ENCODE measurements at places on chromosomes 13 and 19.

DNA sequence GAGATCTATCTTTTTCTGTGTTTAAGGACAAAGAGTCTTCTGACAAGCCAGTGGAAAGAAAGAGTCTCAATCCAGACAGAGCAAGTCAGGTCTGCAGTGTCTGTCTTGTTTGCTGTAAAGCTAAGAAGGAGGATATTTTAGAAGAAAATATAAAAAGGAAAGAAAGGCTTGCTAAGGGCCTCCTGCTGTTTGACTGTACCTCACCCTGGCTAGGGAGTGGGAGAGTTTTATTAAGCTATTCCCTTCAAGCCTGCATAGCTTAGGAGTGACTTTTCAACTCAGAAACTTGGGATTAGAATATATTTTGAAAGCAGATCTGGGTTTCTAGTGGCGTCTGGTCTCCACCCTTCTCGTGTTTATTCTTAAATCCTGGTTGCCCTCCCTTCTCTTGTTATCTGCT is 460.0 kb downstream of the COG6 start:
- DNase-seq: no peak

DNA sequence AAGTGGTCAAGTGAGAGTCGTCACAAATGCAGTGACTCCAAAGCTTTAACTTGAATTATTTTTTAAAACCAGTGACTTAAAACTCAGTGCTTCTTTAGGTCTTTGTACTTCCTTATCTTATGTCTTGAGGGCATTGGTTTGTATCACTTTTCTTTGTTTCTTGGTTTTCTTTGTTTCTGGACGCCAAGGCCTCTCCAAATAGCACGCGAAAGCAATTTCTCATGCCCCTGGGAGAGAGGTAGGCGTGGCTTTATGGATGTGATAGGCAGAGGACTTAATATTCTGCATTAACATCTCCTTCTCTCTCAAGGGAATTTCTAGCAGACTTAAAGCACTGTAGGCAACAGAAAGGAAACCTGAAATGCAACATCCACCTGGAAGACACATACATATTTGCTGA is 20.6 kb downstream of the UBE2L5 start:
- DNase-seq: no peak

DNA sequence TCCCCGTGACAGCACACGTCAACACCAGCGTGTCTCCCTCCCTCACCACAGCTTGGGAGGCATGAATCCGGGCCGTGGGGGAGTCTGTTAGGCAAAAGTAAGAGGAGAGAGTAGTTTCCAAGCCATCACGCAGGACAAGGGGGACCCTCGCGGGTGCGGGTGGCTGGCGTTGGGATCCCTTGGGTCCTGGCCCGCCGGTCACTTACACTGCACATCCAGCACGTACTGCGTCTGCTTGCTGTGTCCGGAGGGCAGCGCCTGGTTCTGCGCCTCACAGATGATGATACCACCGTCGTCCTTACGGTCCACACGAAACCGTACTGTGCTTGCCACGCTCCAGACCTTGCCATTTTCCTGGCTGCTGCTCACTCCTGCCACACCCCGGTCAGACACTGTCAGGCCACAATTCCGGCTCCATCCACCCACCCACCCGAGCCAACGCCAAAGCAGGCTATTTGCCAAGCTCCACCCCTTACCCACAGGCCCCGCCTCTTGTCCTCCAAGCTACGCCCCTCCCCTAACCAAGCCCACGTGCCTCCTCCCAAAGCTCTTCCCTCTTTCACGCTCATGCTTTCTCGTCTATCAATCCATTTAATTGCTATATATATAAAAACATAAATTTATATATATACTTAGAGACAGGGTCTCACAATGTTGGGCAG is 6.6 kb upstream of the ZNF428 start:
- DNase-seq: no peak

DNA sequence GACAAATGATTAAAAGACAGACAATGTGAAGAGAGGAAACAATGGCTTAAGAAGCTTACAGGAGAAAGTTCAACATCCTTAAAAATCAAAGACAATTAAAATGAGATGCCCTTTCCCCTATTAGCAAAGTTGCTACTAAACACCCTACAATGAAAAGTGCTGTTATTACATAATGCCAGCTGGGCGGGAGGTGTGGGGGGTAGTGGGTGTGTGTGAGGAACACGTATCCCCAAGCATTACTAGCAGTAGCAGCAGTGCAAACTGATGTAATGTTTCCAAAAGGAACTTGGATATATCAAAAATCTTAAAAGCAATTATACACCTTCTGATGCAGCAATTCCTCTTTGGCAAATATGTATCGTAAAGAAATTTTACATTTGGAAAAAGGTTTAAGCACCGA is 70.9 kb downstream of the PEG3 start:
- DNase-seq: no peak

DNA sequence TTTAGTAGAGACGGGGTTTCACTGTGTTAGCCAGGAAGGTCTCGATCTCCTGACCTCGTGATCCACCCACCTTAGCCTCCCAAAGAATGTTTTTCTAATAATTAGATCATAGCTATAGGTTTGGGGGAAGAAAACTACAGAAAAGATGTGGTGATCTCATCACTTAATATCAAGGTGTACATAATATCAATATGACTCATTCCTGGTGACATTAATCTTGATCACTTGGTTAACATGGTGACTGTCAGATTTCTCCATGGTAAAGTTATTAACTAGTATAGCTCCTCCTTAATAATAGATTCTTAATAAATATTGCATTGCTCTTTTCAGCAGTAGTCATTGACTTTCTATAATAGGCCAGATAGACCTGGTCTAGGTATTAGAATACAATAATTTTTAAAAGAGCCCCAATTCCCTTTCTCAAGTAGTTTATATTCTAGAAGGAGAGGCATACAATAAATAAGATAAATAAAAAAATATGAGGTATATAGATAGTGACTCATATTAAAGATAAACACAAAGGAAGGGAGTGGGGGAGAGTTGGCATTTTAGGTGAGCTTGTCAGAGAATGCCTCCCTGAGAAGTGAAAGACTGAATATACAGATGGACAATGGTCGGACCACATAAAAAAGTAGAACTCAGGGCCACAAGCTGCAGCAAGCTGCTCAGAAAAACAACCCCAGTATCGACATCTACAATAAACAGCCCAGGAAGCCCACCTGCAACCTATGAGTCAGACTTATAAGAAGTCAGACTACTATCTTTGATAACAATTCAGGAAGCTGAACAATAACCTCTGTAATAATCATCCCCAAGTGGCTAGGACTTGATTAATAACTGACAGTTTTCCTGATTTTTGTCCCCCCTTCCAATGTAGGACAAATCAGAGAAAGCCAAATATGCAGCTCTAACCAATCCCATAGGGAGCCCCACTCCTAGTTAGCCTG is 210.8 kb downstream of the RFC3 start:
- no peak for DNase-seq

DNA sequence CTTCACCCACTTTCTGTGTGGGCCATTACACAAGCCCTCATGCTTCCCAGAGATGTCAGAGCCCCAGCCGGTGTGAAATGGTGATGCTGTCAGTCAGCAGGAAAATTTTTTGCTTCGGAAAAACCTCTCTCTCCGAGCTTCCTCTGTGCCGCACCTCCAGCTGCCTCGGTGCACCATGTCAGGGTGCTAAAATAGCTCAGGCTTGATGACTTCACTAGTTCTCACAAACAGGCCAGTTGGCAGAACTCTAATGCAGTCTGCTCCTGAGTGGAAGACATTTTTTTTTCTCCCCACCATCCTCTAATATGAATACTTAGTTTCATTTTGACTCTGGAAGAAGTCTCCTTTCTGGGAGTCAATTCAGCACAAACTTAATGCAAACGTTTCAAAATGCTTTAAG is 71.3 kb downstream of the KLF12 start:
- DNase-seq: no peak

- DNase-seq: peak; percentile 56
Measured at GRCh38 chr19:20077791-20078463, at the start of gene ZNF90. Gene ZNF90 (plus strand): TSS chr19:20078000. CDS start chr19:20078133, 133 bp downstream.

DNA sequence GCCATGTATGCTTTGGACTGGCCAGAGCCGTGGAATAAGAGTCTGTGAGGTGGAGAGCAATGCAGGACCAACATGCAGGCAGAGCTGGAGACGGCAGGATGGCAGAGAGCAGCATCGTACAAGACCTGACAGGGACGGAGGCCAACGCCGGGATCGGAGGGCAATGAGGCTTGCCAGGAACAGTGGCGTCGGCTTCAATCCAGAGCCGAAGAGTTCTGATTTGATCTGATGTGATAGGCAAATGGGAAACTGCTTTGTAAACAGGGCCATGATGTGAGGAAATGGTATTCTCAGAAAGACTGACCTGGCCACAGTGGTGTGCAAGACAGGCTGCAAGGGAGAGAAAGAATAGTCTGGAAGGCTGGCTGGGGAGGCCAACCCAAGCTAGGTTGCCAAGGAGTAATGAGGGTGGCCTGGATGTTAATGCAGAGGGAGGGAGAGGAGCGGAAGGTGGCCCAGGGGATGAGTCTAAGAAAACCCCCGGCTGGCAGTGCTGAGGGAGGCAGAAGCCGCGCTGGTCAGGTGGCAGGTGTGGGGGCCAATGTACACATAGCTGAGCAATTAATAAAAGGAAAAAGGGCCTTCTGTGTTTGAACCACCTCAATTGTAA is 26.7 kb downstream of the RCBTB2 start:
- no peak for DNase-seq

- no peak for DNase-seq
Measured at GRCh38 chr13:95115525-95115924, 185.7 kb downstream of the ABCC4 start.

DNA sequence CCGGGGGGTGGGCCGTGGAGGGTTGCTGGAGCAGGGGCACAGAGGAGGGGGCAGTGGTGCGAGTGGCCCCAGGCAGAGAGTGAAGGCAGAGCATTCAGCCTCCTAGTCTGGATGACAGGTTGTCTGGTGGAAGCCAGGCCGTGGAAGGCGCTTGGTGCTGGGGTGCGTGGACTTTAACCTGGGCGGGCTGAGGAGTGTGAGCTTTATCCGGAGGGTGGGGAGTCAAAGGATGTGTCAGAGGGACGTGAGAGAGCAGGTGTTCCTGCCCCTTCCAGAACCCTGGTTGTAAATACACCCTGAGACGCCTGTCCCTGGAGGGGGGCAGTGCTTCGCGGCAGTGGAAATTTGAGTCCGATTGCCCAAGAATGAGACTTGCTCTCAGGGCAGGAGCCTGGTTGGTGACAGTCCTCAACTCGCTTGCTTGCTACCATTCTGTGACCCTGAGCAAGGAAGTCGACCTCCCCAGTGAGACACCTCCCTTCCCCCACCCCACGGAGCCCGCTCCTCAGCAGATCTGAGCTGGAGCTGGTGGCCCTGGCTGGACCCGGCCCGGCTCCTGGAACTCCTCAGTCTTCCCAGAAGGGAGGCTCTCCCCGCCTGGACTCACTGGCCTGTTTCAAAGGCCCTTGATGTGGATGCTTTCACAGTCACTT is 2.3 kb downstream of the SPPL2B start:
- no peak for DNase-seq

GRCh38 chr13:84668637-84669036 is 786.4 kb upstream of the SLITRK1 start:
- no peak for DNase-seq

DNA sequence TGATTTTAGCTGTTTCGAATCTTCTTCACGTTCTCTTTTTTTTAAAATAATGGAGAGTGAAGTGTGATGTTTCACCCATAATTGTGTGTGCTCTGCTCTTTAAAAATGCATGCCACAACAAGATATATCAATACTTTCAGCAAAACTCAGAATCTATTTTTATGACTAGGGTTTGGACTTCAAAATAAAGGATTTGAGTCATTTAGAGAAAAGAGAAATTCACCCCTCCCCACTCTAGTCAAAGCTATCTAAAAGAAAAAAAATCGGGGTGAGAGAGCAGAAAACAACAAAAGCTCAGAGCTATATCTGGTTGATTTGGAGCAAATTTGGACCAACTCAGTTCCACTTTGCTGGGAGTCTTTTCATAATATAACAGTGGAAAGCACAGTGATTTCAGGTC is 244.5 kb downstream of the DNAJC15 start:
- DNase-seq: no peak

DNA sequence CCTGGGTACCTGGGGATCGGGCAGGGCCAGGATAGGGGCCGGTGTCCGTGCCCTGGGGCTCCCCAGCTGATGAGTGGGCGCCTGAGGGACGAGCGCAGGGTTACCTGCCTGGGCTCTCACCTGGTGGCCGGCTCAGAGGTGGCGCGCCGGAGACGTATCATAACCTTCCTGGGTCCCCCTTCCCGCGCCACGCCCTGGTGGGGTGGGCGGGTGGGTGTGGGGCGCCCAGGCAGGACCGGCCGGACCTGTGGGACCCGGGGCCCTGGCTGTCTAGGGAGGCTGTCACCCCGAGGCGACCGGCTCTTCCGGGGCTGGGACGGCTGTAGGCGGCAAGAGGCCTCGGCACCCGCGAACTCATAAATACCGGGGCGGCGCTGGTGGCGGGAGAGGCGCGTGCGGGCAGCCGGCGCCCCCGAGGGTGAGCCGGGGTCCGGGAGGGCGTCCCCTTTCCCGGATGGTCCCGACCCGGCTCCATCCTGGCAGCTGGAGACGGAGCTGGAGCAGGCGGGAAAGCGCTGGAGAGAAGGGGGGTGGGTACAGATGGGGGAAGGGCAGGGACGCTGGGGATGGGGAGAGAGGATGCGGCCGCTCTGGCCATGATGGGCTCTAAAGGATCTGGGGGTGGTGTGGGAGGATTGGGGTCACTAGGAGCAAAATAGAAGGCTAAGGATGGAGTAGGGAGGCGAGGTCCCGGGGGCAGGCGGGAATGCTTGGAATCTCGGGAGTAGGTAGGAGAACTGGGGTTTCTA is at the start of gene ACP7:
TSS of gene ACP7 (plus strand) at position 386 of the 749 bp plus-strand sequence. CDS start 902 bp downstream, outside the sequence.
- DNase-seq: no peak

- no peak for DNase-seq
Measured at GRCh38 chr13:26887594-26887993, 127.0 kb upstream of the GPR12 start.

GRCh38 chr19:17671906-17672305 is 16.2 kb downstream of the UNC13A start:
- DNase-seq: no peak

- DNase-seq: no peak
Measured at GRCh38 chr19:51250786-51251467, at the start of gene SIGLECL1. Gene SIGLECL1 (plus strand): TSS chr19:51251080. CDS start chr19:51264073, 12,993 bp downstream.

- no peak for DNase-seq
Measured at GRCh38 chr13:42720113-42720857, 61.1 kb upstream of the FAM216B start.

DNA sequence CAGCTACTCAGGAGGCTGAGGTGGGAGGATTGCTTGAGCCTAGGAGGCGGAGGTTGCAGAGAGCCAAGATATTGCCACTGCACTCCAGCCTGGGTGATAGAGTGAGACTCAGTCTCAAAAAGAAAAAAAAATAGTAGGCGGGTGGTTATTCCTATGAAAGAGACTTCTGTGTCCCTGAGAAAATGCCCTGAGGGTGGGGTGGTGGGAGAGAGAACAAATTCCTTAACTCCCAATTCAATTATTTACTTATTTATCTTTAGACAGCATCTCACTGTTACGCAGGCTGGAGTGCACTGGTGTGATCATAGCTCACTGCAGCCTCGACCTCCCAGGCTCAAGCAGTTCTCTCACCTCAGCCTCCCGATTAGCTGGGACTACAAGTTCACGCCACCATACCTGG is 10.3 kb upstream of the EEF2 start:
- DNase-seq: no peak

- DNase-seq: no peak
Measured at GRCh38 chr19:11007962-11008532, 47.2 kb downstream of the SMARCA4 start.

- no peak for DNase-seq
Measured at GRCh38 chr13:40311356-40312101, 354.9 kb downstream of the FOXO1 start.
